Vagina (tissue), 2 donors: ENCODE measurements at places on chromosomes 12 and 14.

DNA sequence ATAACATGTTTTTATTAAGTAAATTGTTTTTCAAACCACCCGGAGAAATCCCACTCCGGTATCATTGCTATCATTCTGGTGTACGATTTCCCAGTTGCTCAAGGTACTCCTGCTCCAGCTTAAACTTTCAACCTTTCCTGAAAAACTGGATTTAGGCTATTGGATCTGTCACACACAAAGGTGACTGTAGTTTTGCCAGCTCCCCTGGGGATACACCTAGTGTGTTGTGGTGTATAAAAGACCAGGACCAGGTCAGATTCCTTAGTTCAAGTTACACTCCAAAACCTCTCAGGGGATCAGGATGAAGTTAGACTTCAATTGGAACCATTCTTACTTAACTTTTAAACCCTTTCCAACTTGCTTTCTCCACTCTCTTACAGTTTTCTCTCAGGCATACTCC lies 303.9 kb downstream of the NOVA1 start:
- DNase-seq = no peak

DNA sequence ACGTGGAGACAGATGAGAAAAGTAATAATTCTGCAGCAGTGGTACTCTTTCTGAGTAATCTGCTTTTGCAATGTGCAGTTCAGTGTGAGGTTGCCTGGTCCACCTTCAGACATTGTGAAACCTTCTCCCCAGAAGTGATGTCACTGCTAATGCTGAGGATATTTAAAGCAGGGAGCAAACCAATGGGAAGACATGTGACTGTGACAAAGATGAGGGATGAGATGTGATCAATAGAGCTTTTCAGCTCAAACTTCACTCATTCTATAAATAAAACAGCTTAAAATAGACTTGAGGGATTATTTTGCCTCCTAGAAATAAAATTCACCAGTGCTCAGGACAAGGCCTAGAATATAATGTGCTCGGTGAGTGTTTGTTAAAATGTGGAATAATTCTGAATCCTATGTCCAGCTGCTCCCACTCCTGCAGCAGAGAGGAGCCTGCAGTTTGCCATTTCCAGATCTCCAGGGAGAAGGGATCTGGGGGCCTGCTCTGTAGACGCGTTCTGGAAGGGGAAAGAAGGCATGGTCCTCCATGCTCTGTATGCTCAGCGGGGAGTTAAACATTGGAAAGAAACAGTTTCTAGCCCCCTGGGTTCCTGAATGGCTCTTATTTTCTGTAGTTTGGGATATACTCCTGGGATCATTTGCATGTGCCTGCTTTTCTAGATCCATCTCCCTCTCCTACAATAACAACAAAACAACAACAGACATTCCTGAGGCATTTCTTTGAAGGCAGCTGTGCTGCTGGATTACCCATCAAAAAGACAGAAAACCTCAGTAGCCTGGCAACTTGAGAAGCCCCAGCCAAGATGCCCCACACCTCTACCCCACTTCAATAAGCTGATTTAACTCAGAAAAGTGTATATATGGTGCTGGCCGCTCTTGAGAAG lies 8.9 kb downstream of the SLC7A8 start:
- no peak for DNase-seq

- DNase-seq = no peak
These were observed 57.2 kb upstream of the AEBP2 start for GRCh38 chr12:19382111-19382526.

DNA sequence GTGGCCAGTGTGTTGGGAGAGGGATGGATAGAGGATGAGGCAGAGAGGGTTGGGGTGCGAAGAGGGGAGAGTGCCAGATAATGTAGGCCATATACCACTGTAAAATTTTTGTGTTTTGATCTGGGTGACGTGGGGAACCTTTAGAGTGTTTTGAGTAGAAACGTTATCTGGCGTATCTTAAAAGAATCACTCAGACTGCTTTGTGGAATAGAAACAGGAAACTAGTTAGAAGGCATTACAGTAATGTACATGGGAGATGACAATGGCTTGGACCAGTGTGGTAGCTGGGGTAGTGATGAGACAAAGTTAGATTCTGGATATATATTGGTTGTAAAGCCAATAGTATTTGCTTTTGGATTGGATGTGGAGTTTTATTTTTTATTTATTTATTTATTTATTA lies 20.6 kb downstream of the ATF1 start:
- no peak for DNase-seq

DNA sequence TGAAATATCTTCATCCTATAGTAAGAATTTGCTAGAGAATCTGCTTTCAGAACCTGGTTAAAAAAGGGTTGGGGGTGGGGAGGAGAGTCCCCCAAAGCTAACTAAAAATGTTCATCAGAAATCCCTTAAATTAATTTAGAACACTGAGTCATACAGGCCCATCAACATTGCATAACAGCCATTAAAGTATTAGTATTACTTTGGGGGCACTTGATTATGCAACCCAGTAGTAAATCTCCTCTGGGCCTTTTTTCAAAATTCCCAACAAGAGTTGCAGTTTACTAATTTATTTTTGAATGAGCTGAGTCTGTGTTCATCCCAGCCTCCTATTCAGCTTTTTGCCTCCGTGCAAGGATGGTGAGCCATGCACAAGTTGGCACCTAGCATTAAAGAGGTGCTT lies 8.8 kb upstream of the SLC24A4 start:
- no peak for DNase-seq

DNA sequence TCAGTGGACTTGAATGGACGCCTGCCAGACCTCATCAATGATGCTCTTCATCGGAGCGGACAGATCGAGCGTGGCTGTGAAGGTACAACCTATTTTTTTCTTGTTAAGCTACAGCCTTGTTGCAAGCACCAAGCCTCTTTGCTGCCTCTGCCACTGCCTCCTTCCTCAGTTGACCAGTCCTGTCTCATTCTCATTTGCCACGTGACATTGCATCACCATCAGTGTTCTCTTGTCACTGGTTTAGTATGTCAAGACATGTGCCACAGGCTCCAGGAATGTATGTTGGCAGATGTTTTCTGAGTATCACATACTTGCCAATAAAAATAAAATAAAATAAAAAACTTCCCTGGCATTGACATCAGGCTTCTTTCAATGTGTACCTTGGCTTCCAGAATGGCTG lies 798.1 kb downstream of the NRXN3 start:
- no peak for DNase-seq

GRCh38 chr12:10759657-10760056 lies 36.5 kb upstream of the YBX3 start:
- DNase-seq = no peak

- DNase-seq = no peak
These were observed 4.0 kb downstream of the CHGA start for GRCh38 chr14:92926931-92927330.
